ENCODE measurements at places on chromosomes 2 and 18.
A peak's percentile ranks its signal among the peaks of the same experiment; 100 is the strongest.

- DNase-seq, result no peak
These were observed 27.3 kb downstream of the LPIN2 start for GRCh38 chr18:2985628-2986027.

- peak; percentile 29 for DNase-seq
These were observed 944.9 kb downstream of the CNTNAP5 start for GRCh38 chr2:124970030-124970429.

- no peak for DNase-seq
These were observed 56.1 kb downstream of the LAMA3 start for GRCh38 chr18:23745366-23745765.

DNA sequence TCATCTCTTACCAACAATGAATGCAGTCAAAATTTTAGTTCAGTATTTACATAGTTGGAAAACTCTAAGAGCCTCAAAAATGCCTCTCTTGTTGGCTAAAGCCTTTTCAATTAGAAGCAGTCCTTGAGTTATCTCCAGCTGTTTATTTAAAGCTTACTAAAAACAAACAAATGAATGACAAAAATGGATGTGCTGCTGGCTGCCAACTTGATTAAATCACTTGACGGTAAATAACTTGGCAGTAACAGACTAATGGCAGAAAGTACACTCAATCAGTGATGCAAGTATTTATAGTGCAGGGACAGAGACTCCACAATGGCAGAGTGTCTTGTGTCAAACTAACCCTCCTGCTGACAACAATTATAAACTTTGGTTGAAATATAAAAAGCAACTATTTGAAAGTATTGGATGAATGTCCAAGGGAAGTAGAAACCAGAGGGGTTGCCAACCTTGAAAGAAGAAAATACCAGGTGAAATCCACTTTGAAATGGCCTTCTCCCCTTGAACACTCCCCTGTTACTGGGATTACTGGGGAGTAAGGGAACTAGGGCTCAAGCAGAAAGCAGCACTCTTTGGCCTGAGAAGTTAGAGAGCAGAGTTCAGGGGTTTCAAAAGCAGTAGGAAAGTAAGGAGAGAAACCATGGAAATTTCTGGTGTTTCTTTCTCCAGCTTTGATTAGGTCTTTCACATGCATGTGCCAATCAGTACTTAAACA lies 245.2 kb upstream of the SPHKAP start:
- peak; percentile 60 for DNase-seq

DNA sequence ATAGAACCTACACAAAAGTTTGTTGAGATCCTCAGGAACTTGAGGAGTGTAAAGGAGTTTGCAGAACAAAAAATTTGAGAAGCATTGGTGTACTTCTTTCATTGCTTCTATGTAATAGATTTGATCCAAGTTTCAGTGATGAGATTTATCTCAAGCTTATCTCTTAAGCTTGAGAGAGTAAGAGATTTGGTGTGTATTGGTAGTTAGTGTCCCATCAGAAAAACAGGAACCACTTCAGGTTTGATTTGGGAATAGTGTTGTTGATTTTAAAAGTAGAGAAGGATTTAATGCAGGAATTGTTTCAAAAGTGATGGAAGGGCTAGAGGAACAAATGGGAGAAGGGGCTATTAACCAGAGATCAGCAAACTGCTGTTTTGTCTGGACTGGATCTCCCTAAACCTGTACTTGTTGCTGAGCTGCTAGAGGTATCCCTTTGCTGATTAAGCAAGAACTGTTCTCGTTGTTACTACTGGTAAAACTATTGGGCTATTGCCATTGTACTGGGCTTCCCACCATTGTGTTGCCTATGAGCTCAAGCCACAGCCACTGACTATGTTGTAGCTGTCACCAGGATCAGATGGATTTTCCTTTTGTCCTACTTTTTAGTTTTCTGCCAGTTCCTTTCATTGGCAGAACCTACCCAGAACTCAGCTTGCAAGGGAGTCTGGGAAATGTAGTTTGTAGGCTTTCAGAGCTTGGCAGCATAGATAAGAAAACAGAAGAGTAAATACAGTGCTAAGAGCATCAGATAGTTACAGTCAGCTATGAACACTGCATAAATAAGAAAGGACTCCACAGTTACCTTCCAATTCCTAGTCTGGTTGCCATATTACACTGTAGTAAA lies 39.3 kb downstream of the RAB10 start:
- DNase-seq, result no peak
